Activated CD4-positive, CD25-positive, alpha-beta regulatory T cell treated with anti-CD3 and anti-CD28 coated beads, Interleukin-2, amount 50 U/mL, for 72 hours (primary cell): ENCODE measurements at places on chromosomes 6 and 20.

DNA sequence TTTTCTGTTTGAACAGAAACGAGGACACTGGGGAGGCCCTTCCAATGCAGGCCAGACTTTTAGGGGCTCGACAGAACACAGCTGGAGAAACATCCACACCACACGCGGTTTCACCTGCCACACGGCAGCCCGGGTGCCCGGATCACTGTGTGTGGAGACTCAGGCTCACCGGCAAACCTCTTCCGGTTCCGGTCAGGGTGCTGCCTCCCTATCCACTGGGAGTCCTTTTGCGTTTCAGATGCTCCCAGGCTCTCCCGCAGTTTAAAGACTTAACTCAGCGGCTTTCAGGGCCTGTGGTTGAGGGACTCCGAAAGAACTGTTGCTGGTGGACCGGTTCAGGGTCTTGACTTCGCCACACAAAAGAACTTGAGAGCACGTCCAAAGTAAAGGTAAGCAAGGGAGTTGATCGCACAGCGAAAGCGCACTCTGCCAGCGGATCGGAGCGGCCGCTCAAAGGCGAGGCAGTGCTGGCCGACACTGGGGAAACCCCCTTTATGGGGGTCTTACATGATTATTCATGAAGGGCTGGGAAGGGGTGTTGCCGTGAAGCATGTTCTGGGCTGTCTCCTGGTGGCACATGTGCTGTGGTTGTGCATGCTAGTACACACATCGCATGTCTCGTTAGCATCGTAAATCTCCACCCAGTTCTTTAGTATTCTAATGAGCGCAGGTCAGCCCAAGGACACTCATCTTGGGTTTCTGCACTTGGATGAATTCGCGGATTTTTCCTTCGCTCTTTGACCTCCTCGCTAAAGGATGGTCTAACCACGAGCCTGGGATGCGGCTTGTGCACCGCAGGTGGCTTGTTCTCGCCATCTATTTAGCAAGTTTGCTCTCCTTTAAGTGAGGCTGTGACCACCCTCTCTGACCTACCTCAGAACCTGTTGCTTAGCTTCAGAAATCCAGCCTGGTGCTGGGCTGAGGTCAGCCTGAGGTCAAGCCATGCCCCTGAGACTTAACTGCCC, 180.3 kb downstream of the CDH26 start:
- DNase-seq, result peak; percentile 38

GRCh38 chr6:124443541-124443940, 518.7 kb upstream of the RNF217 start:
- DNase-seq, result no peak

DNA sequence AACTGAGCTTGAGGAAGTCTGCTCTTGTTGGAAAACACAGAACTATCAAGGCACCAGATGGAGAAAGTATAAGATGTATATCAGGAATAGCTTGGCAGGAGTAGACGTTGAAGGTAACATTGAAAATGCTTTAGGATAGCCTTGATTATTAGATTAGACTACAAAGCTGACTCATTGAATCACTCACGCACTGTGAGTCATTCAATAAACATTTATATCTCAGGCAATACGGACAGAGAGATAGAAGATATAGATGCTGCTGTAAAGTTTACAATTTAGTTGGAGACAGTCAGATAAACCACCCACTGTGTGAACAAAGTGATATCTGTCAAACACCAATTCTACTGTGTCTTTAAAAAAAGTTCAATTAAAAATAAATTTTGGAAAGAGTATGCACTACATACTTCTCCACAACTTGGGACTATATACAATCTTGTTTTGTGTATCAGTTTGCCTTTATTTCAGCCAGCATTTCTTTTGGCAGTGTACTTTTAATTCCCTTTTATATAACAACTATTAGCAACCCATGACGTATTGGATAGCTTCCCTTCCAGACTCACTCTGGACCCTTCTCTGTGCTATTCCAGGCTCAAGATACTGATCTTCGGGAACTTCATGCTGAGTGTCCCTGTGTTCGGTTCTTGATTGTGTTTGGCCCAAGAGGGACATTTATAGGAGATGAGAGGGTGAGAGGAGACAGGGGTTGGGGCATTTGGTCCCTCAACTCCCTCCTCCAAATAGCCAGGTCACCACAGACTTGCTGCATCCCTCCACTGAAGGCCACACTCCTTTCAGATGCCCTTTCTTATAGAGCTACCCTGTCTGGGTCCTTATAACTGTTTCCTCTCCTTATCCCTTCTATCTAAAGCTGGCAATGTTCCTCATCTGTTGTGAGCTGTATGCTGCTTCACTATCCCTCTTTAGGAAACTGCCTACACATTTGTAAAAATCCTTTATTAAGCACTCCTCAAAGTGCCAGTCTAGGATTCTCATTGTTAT, 176.6 kb upstream of the PTPRK start:
- DNase-seq, result no peak

DNA sequence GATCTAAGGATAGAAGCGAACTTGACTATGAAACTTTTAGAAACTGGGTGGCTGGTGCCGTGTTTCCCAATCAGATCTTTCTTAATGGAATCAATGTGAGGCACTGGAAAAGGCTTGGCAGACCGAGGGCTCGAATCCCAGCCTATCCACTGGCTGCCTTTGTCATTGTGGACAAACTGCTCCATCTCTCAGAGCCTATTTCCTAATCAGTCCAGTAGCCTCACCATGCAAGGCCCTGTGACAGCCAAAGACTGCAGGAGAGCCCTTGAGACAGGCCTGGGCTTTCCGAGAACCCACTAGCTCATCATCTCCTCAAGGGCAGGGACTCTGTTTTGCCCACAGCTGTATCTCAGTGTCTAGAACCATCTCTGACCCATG, 43.4 kb downstream of the SPDEF start:
- DNase-seq, result no peak

DNA sequence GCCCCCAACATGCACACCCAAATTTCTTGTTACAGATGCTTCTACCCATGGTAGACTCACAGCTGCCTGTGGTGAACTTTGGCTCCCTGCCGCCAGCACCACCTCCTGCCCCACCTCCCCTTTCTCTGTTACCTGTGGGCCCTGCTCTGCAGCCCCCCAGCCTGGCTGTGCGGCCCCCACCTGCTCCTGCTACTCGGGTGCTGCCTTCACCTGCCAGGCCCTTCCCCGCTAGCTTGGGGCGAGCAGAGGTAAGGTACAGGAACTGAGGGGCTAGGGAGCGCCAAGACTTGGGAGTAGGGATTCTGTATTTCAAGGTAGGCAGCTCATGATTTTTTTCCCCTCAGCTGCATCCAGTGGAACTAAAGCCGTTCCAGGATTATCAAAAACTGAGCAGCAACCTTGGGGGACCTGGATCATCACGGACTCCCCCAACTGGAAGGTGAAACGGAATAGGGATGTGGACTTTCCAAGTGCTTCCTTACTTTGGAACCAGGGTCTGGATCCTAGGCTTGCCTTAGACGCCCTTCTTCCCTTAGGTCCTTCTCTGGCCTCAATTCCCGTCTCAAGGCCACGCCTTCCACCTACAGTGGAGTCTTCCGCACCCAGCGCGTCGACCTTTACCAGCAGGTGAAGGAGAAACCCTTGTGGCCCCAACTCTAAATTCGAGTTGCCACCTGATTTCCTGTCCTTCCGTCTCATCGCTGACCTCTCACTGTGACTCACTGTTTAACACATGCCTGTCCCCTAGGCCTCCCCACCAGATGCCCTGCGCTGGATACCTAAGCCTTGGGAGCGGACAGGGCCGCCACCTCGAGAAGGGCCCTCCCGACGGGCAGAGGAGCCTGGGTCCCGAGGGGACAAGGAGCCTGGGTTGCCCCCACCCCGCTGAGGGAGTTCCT, 15.5 kb downstream of the BAG6 start:
- DNase-seq, result no peak

DNA sequence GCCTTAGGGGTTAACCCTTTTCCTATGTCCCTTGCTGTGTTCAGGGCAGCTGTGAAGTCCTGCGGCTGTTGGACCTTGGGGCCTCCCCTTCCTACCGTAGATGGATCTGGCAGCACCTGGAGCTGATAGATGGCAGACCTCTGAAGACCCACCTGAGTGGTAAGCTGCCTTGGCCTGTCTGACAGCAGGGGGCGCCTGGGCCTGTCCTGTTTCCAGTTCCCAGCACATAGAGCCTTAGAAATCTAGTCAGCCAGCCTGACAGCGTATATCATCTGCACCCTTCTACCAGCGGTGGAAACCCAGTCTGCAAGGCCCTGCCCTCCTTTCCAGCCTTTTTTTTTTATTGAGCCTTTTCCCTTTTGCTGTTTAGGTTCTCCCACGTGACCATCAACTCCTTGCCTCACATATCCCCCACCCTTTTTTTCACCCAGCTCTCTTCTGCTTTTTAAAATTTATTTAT, 26.6 kb downstream of the CNBD2 start:
- peak; percentile 73 for DNase-seq
